Stimulated activated CD4-positive, alpha-beta T cell treated with anti-CD3 and anti-CD28 coated beads, TNF-alpha, amount 100 ng/mL, for 1 hour (primary cell): ENCODE measurements at places on chromosomes 13 and 19.

GRCh38 chr19:3036119-3036976 lies 7.3 kb upstream of the TLE2 start:
- peak; percentile 50 for DNase-seq

GRCh38 chr13:23956106-23956505 lies 58.8 kb upstream of the C1QTNF9B start:
- DNase-seq = no peak

DNA sequence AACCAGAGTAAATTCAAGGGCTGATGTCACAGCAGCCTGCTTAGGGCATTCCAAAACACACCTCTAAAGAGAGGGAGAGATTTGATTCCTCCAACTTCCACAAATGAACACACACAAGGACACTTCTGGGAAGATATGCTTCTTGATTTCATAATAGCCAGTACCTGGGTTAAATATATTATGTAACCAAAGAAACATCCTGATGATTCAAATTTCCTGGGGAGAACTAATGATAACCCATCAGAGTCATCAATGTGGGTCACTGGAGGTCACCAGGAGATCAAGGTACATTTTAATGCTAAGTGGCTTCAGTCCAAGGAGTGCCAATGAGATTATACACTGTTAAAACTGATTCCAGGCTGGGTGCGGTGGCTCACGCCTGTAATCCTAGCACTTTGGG lies 54.0 kb upstream of the DOCK9 start:
- no peak for DNase-seq

- DNase-seq = no peak
These were observed 53.0 kb downstream of the NLRP12 start for GRCh38 chr19:53771144-53771543.

DNA sequence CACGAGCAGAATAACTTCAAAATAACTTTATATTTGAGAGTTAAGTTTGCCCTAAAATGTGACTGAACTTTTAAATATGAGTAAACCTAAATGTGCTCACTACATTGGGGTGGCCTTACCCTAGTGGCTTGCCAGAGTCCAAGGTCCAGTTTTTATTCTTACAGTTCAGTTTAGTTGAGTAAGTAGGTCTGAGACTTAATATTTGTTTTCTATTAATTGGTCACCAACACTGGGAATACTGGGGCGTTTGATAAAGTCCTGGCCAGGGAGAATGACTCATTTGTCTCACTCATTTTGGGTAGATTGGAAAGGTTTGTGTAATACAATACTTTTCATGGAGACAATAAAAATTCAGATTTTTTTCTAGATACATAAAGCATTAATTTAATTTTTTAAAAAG lies 127.8 kb upstream of the SPATA13 start:
- DNase-seq = no peak

DNA sequence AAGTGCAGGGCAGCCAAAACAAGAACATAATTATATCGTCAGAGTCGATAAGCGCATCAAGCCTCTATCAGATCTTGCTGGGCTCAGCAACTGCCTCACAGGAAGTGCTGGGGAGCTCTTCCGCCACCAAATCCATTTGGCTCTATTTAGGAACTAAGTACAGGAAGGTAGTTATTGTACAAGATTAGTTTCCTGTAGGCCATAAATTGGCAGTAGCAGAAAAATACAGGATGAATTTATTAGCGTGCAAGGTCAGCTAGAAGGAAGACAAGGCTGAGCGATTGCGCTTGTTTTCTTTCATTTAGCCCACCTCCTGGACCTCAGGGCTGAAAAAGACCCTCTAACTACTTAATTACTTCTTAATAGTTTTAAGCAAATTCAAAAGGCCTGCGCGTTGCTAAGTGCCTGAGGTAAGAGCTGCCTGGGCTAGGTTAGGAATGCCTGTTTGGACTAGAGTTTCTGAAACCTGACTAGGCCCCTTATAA lies 118.5 kb downstream of the IRS2 start:
- DNase-seq = no peak

GRCh38 chr13:46624821-46625220 lies 71.9 kb downstream of the LRCH1 start:
- no peak for DNase-seq

DNA sequence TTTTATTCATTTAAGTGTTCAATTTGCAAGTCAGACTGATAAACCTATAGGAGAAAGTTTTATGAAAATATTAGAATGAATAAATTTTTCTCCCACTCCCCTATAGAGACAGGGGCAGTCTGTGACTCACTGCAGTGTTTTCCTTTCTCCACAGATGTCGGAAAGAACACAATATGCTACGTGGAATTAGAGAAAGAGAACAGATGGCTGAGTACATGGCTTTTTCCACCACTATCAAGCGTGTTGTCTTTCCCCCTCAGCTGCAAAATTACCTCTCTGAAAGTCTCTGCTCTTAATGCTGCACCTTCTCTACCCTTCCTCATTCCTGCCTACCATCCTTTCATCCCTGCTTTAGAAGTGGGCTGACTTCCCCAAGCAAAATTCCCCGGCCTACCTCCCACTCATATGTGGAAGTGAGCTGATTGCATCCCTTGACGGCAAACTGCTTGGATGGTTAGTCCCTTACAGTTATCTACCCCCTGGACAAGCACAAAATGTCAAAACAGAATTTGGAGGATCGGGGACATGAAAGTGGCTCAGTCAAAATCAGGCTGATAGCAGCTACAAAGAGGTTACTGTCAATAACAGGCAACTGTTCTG lies 30.0 kb downstream of the FLT1 start:
- DNase-seq = no peak

- no peak for DNase-seq
These were observed 135.6 kb downstream of the PRR20E start for GRCh38 chr13:57302604-57303003.
